ENCODE measurements at places on chromosomes 1 and 21.

DNA sequence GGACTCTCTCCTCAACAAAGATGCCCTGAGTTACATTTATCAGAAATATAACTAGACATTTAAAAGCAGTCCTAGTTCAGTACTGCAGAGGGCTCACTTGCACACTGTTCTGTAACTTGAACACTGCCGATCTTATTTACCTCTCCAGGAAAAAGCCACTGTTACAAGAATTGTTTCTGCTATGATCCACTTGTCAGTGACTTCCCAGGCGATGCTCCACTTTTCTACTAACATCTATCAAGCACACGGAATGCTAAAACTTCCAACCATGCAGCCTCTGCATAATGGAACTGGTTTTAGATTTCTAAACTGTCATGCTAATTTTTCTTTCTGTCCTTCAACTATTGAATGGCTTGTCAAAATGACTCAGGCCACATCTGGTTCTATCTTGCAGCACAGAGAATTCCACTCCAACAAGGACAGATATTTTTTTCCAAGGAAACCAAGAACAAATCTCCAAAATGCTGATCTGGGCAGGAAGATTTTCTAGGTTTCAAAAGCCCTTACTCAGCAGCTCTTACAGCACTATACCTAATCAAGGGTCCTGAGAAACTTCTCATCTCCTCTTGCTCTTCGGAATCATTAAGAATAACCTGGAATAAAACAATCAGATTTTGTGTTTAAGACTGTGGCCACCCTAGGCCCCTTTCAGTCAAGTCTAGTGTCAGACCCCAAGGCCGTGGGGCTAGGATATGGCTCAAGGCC, 9.9 kb downstream of the SEC16B start:
- DNase-seq = no peak

GRCh38 chr1:15197591-15198447, 44.3 kb downstream of the TMEM51 start:
- DNase-seq = no peak

DNA sequence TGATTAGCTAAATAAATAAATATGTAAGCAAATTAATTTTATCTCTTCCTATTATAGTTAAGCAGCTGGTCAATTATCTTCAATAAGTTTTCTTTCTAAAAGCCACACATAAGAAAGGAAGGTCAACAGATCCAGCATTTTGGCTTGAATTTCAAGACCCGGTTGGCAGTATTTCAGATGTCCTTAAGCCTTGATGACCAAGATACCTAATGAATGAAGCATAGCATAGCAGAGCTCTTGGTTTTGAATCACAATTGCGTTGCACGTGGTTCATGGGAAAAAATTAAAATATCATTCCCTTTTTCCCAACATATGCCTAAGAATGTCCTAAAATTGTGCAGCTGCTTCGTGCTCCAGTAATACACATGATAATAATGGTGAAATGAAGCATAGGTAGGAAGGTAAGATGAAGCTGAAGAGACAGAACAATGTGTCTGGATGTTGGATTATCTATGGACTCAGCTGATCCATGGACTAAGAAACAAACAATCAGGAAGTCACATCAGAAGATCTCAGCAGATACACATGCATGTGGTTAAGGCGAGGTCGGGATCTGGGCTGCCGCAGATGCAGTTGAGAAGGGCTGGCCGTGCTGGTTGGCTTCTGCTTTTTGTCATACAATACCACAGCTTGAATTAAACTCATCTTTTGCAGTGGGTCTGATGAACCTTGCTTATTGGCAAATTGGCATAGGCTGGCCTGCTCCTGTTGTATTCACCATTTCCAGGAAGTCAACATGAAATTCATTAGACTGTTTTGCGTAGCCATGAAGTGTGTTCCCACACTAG, 284.9 kb upstream of the RUNX1 start:
- DNase-seq = no peak

GRCh38 chr1:148315071-148315811, 163.2 kb upstream of the NBPF11 start:
- peak; percentile 52 for DNase-seq

DNA sequence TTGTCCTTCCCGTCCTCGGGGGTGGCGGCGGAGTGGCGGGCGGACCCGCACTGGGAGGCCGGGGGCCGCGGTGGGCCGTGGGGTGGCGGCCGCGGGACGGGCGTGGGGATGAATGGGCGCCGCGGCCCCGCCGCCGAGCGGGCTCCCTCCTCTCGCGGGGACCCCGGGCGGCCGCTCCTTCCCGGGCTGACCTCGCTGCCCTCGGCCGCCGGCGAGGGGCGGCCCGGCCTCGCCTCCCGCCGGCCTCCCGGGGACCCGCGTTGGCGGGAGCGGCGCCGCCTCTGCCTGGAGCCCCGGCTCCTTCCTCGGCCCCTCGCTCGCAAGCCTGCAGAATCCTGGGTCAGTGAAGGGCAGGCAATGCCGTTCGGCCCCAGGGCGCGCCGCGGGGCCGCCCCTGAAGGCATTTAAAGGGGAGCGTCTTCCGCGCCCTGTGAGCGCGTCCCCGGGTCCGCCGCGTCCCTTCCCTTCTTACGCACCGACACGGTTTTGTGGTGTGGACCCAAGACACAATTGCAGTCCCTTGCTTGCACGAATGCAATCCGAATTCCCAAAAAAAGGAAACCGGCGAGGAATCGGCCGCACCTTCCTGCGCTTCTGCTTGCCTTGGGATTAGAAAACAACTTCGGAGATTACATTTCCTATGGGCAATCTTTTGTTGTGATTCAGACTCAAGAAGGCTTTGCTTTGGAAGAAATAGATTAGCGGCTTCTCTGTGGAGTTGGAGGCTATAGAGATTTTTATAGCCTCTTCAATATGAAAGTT, 776 bp downstream of the ITSN1 start:
- DNase-seq = peak; percentile 58

GRCh38 chr1:20950679-20951078, 163.6 kb upstream of the HP1BP3 start:
- DNase-seq = no peak

- no peak for DNase-seq
These were observed 36.2 kb downstream of the KIAA1614 start for GRCh38 chr1:180948641-180949615.

DNA sequence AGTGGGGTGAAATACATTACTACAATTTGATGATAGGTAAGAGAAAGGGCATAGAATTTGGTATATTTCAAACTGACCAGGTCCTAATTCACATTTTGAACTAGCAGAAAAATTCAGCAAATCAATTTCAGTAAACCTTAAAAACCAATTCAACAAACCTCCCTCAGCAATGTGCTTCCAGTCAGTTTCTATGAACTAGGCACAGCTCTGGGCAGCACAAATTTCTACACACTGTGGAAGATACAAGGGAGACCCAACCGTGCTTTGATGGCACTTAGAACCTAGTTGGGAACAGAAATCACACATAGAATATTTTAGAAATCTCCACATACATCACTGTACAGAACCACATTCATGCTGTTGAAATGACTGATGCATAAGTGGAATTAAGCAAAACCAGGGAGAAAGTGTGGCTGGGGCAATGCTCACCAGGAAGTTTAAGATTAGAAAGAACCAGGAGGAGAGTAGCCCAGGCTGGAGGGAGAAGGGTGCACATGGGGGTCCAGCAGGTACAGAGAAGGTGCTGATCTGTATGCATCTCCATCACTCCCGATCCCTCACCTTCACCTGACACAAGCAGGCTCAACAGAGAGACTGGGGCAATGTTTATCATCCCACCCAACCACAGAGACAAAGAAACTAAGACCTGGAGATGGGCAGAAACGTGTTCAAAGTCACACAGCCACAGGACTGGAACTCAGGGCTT, 14.8 kb downstream of the C1orf226 start:
- DNase-seq = no peak

DNA sequence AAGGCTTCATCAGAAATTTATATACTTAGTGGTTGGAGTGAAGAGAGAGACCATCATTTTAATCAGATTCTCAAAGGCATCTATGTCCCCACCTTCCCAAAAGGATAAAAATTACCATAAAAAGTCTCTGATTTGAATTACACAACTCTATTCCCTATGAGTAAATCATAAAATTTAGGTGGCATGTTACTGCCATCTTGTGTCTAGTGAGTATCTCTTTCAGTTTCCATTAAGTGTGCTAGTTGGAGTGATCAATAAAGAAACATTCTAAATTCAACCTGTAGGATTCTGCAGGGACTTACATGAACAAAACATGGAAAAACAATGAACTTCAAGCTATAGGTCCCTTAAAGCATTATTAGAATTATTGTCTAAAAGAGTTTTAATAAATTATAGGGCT, 655.4 kb downstream of the LTN1 start:
- peak; percentile 57 for DNase-seq

DNA sequence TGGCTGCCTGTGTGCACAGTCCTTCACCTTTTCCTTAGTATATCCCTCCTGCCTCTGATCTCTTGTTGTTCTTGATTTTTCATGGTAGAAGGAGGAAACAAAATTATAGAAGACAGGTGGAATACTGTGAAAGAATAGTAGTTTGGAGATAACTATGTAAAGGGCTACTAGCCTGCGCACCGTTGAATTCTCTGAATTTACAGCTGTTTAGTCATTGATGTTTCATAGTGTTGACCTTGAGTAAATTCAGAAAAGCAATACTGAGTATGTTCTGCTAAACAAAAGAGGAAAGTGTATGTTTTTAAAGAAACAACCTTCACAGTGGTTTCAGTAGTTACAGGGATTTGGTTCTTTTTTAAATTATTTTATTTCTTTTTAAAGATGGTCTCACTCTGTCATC, 18.1 kb downstream of the CAMTA1 start:
- DNase-seq = no peak

DNA sequence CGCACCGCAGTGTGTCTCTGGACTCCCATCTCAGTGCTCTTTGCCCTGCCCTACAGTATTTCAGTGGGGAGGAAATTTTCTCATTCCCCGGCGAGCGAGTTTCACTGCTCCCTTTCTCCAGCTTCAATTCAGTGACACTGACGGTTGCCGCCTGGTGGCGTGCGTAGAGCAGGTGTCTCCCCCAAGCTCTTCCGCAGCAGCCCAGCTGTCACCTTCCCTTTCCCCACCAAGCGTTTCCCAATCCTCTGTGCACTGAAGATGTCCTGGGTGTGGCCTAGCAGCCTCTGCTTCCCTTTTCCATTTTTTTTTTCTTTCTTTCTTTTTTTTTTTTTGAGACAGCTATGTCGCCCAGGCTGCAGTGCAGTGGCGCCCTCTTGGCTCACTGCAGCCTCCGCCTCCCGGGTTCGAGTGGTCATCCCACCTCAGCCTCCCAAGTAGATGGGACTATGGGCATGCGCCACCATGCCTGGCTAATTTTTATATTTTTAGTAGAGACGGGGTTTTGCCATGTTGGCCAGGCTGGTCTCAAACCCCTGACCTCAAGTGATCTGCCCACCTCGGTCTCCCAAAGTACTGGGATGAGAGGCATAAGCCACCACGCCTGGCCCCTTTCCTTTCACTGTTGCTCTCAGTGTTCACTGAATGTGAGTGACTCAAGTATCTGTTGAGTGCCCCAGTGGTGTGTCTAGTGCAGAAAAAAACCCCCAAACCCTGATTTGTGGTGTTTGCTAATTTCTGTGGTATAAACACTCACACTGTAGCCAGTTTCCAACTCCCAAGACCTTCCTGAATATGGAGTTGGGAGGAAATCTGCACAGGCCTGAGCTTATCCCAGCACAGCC, 30.1 kb downstream of the TNFRSF1B start:
- DNase-seq = no peak

- no peak for DNase-seq
These were observed 30.9 kb upstream of the NEXN start for GRCh38 chr1:77857552-77857951.

- no peak for DNase-seq
These were observed 12.8 kb upstream of the RNU1-2 start for GRCh38 chr1:16882986-16883385.

- DNase-seq = no peak
These were observed 16.4 kb downstream of the TEX38 start for GRCh38 chr1:46687921-46688509.

- DNase-seq = peak; percentile 81
These were observed 64.8 kb upstream of the BACH1 start for GRCh38 chr21:29233611-29234540.

DNA sequence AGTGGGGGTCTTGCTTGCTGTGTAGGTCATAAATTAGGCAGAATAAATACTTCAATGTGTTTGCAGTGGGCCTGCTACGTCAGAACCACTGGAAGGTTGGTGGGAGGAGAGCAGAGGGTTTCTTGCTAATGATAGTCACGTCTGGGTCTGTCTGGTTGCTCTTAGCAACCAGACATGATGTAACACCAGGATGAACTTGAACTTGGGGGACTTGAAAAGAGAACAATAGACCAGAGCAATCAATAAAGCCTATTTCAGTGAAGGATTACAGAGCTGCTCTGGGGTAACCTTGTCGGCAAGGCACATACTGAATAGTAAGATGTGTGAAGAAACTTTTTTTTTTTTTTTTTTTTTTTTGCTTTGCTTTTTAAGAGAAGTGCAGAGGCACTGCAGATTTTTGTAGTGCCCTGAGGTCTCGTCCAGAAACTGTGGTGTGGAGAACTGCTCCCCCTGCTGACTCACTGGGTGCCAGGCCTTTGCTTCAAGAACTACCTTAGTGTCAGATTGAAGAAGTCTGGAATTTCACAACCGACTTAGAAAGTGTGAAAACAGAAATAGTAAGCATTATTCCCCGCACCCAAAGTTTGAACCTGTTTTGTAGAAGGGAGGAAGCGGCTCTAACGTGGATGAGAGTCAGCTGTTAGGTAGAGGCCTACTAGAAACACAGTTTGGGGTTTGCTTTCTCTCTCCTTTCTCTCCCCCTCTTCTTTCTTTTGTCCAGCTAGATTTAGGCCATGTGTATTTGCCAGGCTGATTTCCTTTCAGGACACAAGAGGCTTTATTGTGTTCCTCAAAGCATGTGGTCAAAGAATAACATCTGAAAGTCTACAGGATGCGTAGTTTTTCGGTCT, 271.6 kb downstream of the TM2D1 start:
- DNase-seq = peak; percentile 91

GRCh38 chr21:36692835-36693488, 6.0 kb upstream of the SIM2 start:
- DNase-seq = no peak

GRCh38 chr21:31098576-31099005, 60.3 kb upstream of the KRTAP19-8 start:
- peak; percentile 56 for DNase-seq

DNA sequence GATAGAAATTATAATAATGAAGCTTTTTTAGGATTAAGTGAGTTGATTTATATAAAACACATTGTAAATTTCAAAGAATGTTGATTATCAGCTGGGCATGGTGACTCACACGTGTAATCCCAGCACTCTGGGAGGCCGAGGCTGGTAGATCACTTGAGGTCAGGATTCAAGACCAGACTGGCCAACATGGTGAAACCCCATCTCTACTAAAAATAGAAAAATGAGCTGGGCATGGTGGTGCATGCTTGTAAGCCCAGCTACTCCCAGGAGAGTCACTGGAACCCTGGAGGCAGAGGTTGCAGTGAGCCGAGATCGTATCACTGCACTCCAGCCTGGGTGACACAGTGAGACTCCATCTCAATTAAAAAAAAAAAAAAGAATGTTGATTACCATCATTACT, 18.4 kb downstream of the ADAMTS1 start:
- no peak for DNase-seq

GRCh38 chr21:44414291-44415072, 40.8 kb upstream of the LRRC3 start:
- no peak for DNase-seq

- DNase-seq = no peak
These were observed 296 bp upstream of the RNPEP start for GRCh38 chr1:201982082-201982622.
